ENCODE measurements at places on chromosomes 2 and 18. TPM values are rescaled to one million over a fixed set of nuclear protein-coding genes. Genes with fewer than 3 reads are reported as not detected.

DNA sequence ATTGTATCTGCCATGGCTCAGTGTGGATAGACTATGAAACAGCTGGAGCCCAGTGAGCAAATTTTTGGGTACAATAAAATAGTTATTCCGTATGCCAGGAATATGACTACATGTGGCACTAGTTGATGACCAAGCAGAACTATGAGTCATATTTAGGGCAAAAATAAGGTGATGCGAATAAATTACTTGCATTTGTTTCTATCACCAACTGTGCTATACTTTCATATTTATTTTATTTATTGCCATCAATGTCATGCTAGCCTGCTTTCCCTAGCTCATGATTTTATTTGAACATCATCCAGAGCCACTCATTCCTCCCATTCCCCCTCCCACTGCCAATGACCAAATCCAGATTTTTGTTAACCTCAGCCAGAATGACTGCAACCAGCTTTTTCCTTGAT, 13.3 kb upstream of the FAP start:
- no peak for DNase-seq

GRCh38 chr2:53087262-53087873, 680.2 kb upstream of the CHAC2 start:
- DNase-seq: no peak

GRCh38 chr2:72148837-72149555, 1.3 kb upstream of the CYP26B1 start:
- peak; percentile 29 for DNase-seq

Gene COL4A3
- 0.61 TPM for total RNA-seq

DNA sequence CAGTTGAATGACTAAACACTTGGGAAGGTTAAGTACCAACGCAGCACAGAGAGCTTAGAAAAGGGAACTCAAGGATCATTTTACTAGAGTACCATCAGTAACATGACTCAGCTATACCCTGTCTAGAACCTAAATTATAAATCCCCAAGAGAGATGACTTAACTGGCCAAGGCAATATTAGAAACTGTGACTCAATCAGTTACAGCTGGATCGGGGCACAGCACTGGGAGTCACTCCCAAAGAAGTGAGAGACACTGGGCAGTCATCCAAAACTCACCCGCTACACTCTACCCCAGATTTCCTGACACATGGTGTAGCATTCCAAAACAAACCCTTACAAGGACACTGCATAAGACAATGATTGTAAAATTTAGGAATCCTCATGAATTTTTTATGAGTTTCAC, 17.7 kb downstream of the IWS1 start:
- peak; percentile 47 for DNase-seq

DNA sequence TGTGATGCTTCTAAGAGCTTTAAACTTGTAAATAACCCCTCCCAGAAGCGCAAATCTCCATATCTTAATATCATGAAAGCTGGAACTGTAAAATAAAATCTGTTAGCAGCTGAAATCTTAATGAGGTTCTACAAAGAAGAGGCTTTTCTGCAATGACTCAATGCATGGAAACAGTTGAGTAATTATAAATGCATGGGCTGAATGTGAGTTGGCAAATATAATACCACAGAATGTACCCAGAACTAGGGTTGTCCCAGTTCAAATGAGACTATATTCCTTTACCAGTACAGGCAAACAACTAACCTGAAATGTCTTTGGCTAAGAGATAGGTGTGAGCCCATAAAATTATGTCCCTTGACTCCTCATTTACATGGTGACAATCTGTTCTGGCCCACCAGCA, 52.9 kb downstream of the SATB2 start:
- DNase-seq: no peak

All from left colon (tissue), 2 donors.